ENCODE measurements at places on chromosomes 1 and 21.
A peak's percentile ranks its signal among the peaks of the same experiment; 100 is the strongest.

GRCh38 chr1:33149453-33150190 lies 32.2 kb downstream of the TRIM62 start:
- no peak for DNase-seq

DNA sequence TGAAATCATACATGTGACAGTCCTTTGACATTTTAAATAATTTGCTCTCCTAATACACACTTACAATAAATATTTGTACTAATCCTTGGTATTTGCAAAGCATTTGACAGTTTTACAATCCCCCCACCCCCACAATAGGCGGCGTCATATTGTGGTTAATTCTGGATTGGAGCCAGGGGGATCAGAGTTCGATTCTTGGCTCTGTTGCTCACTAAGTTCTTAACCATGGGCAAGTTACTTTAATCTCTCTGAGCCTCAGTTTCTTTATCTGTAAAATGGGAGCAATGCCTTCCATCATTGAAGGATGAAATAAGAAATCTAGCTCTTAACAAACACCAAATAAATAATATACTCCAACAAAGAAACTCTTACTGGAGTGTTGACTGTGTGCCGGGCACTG lies 23.8 kb downstream of the CACNA1S start:
- no peak for DNase-seq

- peak; percentile 31 for DNase-seq
These were observed 41.3 kb downstream of the TBX19 start for GRCh38 chr1:168321945-168322344.

DNA sequence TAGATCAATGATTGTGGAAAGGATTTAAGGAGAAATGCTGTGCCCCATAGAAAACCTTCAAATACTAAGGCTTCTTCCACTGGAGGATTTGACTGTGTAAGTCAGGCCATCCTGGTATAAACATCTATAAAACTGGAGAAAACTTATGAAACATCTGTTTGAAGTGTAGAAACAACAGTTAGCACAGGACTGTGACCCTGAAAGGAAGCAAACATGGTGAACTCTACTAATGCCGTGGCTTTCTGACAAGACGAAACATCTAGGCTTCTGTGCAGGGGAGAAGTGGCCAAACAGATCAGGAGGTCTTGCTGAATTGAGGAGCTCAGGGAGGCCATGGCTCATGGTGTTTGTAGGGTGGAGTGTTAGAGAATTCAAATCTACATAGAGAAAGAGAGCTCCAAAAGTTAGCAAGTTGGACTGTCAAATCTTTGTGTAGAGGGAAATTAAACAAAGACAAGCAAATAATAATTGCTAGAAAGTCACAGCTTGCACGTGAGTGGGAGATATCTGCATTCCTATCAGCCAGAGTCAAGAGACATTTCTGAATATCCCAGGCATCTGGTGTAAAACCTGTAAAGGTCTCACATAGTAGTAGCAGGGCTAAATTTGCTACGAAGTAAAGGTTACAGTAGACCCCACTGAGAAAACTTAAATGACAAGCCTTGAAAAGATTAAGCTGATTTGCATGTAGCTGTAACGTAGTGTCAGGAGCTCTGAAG lies 566.8 kb upstream of the B3GALT2 start:
- DNase-seq, result no peak

- peak; percentile 45 for DNase-seq
These were observed 40.9 kb downstream of the ALPL start for GRCh38 chr1:21550097-21550496.

DNA sequence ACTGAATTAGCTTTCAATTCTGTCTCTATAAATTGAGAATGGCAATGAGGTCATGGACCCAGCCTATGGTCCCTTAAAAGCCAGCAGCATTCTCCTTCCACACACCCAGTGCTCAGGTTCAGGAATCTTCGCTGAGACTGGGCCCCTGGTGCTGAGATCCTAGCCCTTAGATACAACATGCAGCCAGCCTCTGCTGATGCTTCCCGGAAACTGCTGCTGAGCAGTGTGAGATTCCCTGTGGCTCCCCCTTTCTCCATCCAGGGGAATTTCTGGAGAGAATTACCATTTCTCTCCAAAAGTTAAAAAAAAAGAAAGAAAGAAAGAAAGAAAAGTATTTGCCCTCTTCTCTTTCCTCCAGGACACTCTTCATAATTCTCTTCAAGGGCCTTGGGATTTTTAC lies 31.7 kb upstream of the RALGPS2 start:
- DNase-seq, result no peak

DNA sequence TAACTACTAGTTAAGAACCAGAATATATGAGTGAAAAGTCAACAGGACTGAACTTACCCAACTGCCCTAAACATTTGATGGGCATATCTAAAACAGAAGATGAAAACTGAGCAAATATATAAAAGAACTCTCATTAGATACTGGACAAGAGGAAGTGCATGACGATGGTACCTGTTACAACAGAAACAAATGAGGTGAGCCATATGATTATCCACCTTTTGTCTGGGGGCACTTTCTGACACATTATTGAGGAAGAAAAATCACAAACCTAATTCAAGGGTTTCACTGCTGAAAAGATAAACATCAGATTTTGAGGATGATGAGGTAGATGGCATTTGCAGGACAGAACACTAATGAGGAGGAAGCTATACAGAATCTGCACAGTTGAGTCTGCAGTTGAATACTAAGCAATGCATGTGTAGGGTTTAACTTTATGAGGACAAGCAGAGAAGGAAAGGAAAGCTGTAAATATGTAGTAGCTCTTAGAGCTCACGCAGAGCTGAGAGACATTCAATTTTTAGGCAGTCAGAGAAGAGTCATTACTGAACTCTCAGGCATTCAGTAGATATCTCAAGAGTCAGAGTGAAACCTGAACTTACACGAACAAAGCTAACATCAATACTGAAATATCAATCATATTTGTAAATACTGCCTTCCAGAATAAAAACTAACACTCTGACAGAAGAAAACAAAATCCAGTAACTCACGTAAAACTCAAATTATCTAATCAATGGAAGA lies 262.1 kb downstream of the AKT3 start:
- no peak for DNase-seq

DNA sequence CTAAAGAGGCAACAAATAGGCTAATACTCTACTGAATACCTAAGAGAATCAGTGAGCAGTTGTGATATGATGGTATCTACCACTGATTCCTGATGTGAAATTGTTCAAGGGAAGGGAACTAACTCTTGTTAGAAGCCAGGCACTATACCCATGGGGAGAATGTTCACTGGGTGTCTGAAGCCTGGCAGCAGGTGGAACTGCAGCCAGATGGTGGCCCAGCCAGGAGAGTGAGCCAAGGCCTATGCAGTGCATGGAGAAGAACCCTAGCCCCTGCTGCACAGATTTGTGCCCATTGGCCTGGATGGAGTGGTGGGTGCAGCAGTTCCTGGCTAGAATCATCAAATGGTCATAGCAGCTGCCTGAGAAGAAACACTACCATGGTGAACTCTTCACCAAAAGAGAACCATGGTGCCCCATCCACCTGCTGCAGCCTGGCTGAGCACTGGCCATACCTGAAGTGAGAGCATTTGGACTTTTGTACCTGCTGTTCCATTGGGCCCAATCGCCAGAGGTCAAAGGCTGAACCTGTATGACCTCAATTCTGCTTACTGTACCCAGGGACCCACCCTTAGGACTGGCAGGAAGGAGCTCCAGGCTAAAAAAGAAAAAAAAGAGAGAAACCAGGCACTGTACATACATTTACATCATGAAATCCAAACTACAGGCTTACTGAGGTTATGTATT lies 118.8 kb upstream of the IVNS1ABP start:
- DNase-seq, result no peak

GRCh38 chr21:29550205-29550604 lies 251.5 kb downstream of the BACH1 start:
- DNase-seq, result no peak

DNA sequence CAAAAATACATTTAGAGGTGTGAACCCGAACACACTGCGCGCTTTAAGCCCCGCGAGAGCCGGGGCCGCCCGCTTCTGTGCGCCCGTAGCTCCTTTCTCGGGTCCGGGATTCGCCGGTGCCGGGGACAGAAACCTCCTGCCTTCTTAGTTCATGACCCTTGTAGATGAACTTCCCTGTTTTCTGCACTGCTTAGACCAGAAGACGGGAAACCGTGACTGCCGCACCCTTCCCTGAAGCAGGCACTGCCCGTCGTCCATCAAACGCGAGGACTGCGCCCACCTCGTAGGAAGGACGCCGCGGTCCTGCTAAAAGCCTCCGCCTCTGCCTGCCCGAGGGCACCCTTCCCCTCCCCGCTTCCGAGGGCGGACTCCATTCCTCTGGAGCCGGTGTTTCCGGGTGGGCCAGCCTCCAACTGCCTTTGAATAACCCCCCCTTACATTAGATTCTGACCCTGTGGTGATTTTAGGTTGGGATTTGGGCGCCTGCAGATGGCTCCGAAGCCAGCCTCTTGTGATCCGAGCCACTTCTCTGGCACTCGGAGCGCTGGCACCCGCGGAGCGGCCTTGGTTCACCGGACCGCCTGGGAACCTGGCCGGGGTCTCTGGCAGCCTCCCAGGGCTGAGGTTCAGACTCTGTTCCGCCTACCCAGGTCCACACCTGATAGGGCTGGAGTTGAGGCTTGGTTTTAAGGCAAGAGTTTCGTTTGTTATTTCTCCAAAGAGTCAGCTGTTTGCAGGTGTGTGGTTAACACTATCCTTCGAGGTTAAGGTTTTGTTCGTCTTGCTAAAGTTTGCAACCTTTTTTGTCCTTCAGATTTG lies 1.2 kb upstream of the PTTG1IP start:
- peak; percentile 63 for DNase-seq

DNA sequence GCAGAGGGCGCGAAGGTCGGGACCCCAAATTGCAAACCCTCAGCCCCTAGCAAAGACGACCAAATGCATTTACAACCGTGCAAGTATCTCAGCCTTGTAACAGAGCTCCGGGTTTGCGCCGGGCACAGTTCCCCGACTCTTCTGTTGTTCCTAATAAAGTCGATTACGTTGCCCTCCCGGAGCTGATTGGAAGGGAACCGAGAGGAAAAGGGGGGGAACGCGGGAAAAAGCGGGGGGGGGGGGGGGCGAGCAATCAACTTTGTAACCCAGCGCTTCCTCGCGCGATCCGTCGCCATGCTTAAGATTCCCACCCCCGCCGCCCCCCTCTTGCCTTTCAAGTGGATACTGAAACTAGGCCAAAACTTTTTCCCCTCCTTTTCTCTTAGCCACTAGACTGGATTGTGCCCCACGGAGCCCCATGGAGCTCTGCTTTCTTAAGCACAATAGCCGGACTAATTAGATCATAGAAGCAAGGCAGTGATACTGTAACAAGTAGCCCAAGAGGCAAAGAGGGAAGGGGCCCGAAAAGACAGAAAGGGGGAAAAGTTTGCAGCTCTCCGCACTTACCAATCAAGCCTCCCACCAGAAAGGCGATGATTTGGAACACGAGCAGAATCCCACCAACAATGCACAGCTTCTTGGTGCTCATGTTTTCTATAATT lies 565 bp downstream of the WLS start:
- DNase-seq, result peak; percentile 62

GRCh38 chr1:47522935-47523834 lies 85.3 kb downstream of the FOXD2 start:
- DNase-seq, result no peak

DNA sequence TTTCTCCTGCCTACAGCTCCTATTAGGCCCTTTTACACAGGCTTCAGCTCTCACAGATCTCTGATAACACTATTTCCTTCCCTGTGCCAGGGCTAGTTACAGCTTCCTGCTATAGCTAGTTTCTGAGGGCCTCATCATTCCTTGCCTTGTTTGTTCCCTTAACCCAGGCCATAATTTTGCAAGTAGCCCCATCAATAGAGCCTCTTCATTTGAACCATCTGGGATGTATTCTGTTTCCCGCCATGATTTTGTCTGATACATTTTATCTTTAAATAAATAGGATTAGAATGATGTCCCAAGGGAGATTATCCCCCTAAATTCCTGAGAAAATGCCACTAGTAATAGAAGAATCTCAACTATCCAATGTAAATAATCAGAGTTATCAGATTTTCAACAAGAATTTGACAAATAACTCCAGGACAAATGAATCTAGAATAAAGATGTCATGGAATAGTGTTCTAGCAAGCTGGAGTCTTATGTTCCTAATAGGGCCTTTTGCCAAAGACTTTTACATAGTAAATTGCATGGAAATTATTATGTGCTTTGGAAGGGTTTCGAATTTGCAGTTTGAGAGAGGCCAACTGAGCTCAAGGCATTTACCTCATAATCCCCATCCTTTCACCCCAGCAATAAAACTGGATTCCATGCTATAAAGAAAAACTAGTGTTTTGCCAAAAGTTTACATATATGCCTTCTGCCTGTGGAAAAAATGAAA lies 16.1 kb downstream of the IFT25 start:
- DNase-seq, result no peak

DNA sequence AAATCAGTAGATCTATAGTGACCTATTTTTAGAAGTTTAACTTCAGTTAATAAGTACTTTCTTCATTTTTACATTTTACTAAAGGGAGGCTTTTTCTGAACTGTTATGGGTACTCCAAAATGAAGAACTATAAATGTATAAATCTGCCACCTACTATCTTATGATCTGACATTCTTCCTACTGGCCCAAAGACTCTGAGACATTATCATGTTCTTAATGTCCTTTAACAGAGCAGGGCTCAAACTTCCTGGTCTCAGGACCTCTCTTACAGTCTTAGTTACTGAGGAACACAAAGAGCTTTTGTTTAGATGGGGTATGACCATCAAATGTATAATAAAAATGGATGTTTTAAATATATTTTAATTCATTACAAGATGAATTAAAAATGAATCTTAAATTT lies 8.9 kb downstream of the TRIM33 start:
- no peak for DNase-seq

- DNase-seq, result no peak
These were observed 25.0 kb downstream of the GJA5 start for GRCh38 chr1:147735423-147735822.

DNA sequence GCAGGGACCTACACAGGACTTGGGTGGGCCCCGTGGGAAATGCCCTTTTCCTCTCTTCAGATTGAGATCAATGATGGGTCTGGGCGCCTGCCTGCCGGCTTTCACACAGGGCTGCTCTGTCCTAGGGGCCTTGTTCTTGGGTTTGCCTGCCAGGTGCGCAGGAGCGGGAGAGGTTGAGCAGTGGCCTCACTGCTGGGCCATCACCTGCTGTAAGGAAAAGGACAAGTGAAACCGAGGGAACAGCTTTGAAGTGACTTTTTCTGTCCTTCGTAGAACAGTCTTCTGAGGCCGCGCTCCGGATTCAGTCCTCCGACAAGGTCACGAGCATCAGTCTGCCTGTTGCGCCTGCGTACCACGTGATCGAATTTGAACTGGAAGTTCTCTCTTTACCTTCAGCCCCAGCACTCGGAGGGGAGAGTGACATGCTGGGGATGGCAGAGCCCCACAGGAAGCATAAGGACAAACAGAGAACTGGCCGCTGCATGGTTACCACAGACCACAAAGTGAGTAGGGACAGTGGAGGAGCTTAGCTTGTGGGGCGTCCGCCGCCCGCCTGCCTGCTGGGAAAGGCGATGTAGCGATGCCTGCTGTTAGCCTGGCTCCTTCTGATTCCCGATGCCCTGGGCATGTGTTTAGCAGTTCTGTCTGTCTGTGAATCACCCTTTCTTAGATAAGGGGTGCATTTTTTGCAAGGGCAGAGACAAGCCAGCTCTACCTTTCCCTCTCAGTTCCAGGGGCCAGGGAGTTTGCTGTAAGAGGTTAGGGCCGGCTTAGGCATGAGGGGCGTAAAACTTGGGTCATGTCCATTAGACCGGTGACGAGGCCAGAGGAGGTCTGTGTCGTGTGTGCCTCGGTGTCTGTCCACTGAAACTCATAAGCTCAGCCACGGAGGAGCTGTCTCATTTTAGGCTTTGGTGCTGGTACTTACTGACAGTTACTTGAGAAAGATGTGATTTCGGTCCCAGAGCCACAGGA lies 19.5 kb upstream of the PWP2 start:
- DNase-seq, result no peak
